Hematopoietic multipotent progenitor cell (in vitro differentiated cells): ENCODE measurements at places on chromosomes 1 and 21.
A peak's percentile ranks its signal among the peaks of the same experiment; 100 is the strongest.

DNA sequence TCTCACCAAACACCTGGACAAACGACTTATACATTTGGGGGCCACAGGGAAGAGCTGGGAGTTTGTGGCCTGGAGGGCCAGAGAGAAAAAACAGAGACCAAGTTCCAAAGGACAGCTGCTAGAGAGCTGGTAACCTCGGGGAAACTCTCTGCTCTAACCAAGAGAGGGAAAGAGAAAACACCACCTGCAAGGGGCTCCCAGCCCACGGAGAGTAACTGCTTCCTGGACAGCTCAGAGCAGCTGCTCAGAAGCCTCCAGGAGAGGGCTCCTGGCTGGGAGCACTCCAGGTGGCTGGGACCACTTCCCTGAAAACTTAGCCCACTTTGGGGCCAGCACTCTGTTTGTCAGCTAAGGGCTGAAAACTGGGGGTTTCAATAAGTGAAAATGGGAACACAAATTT, 154.8 kb upstream of the GRIK3 start:
- no peak for DNase-seq

DNA sequence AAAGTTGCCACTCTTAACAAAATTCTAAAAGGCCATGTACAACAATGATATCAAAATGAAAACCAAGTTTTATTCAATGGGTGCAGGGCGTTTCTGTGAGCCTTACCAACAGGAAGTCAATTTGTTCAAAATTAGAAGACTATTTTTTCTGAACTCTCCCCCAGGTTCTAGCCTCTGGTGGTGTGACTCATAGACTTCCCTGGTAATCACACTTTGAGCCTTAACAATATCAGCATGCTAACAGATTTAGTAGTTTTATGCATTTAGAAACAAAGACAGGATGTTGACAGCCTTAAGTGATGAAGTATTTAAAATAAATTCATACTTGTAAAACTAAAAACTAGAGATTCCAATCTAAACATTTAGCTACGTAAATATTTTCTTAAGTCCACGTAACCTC, 88.4 kb downstream of the LRRC8C start:
- no peak for DNase-seq

DNA sequence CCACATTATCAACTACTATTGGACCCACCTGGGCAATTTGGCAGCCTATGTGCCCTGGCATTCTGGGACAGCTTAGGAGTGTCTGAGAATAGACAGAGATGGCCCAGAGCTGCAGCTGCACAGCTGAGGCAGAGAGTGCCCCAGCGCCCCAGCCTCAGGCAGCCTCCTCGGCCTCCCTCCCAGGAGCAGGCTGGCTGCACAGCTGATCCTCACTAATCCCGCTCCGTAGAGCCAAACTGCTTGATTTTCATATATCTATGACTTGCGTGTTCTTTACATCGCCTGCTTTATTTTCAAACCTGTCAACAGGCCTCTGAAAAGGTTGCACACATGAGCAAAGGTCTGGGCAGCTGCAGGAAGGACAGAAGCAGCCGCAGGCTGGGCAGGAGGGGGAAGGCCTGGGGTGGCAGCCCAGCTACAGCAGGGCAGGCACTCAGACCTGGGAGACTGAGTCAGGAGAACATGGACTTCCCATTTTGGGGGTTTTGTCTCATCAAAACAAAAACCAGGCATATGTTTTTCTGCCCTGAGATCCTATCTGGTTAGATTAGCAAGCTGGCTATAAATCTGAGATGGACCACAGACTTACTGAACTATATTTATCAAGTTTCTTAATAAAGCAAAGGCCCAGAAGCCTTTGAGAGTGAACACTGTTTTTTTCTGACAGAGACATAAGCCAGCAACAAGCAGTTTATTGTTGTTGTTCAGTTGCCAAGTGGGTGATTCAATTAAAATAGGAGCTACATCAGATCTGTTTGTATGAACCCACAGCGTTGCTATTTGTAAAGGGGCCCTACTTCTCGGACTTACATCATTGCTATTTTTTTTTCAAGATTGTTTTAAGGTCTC, 301.8 kb upstream of the DUSP10 start:
- no peak for DNase-seq

DNA sequence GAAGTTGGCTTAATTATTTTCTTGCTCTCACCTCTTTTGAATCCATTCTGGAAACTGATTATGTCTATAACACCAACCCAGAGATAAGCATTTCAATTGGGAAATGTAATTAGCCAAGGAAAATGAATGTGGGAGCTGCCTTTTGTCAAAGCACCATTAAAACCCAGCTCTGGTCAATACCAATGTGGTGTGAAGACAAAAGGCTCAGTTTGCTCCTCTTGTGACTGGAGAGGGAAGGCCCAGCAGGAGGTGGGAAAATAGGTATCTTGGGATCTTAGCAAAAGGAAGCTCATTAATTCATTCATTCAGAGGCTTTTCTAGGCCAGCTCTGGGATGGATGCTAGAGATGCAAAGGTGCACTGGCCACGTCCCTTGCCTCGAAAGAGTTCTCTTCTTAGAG, 75.0 kb upstream of the SELENON start:
- DNase-seq, result no peak

- DNase-seq, result no peak
These were observed 22.8 kb downstream of the PARS2 start for GRCh38 chr1:54741531-54741930.

- DNase-seq, result peak; percentile 19
These were observed 212.7 kb upstream of the FGGY start for GRCh38 chr1:59083946-59084865.

- DNase-seq, result peak; percentile 77
These were observed 14.5 kb downstream of the PDZK1IP1 start for GRCh38 chr1:47175227-47175934.

GRCh38 chr1:173415490-173415889, 61.6 kb upstream of the PRDX6 start:
- no peak for DNase-seq
